Choroid plexus epithelial cell (primary cell): ENCODE measurements at places on chromosomes 5 and 9.

DNA sequence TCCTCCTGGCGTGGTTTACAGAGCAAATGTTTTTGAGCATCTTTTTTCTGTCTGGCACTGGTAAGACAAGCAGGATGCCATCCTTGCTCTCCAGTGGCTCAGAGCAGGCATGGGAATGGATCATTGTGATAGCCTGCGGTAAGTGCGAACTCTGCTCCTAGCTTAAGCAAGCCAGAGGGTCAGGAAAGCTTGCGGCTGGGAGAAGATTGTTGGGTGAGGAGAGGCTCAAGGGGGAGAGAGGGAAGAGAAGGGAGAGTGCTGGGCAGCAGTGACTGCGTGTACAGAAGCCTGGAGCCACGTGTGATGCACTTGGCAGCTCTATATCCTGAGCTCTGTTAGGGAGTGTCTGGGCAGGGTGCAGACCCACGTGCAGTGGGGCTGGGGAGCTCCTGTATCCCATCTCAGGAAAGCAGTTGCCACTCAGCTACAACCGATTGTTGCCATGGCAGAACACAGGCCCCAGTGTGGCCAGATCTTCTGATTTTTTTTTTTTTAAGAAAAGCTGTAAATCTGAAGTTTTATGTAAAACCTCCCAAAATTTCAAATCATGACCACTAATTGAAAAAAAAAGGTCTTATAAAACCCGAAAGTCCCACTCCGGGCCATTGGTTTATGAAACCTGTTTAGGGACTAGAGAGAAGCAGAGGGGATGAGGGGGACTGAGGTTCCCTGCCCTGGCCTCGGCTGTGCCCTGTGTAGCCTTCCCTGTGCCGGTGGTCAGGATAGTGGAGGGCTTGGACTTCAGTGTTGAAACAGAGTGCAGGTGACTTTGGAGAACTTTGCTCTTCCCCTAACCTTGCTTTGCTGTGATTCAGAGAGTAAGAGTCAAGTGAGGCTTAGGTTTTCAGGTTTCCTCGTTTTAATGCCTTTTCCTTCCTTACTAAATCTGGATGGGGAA lies 67.3 kb downstream of the ZNF618 start:
- DNase-seq: no peak

- DNase-seq: peak; percentile 52
Measured at GRCh38 chr5:91272858-91273257, 110.3 kb downstream of the ARRDC3 start.

GRCh38 chr5:146644831-146645230 lies 128.8 kb upstream of the GPR151 start:
- DNase-seq: no peak

GRCh38 chr9:112332977-112333638 lies at the start of gene PTBP3:
PTBP3 (minus strand) TSS chr9:112333619; CDS start chr9:112297865, 35,754 bp downstream.
- DNase-seq: peak; percentile 69
